ENCODE measurements at places on chromosomes 13 and 19.

- DNase-seq: no peak
Measured at GRCh38 chr13:32751340-32751739, 165.1 kb downstream of the PDS5B start.

- no peak for DNase-seq
Measured at GRCh38 chr13:60214213-60215055, 50.7 kb upstream of the DIAPH3 start.

DNA sequence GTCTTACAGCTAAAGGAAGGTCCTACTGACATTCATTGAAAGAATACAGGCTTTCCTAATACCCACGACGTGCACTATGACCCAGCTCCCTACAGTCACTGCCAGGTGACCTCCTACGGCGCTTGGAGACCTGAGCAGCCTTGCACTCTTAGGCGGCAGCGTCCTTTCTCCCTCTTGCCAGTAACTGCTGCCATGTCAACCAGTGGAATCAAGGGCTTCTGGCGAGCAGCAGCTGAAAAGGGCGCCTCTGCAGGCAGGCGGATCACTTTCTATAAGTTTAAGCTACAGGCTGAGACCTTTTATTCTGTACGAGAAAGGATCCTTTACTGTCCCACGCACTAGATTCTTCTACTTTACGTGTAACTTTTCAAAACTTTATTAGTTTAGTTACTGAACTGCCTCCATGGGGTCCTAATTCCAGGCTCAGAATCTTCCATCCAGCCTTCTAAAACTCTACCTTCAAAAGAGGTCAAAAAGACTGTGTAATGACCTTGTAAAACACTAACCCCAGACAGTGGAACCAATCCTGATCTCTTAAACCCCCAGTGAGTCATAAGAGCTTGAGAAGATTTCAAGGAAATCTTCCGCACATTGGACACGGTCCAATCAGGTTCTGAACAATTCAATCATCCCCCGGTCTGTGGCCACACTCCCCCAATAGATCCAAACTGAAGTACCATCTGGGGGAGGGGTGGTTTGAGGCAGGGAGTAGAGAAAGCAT, 1.9 kb downstream of the KCTD12 start:
- DNase-seq: no peak

GRCh38 chr19:6060600-6061375, 49.5 kb downstream of the RFX2 start:
- DNase-seq: no peak

GRCh38 chr19:21065336-21065735, 16.7 kb upstream of the ZNF714 start:
- DNase-seq: no peak

All from epithelial cell of prostate (primary cell).